ENCODE measurements at places on chromosomes 2 and 18. TPM values are rescaled to one million over a fixed set of nuclear protein-coding genes. Genes with fewer than 3 reads are reported as not detected.

- H3K36me3 ChIP-seq: no peaks in the 10 kb centered on the region
- no peak for DNase-seq
- no peak overlapping the region for H3K4me3 ChIP-seq
- H3K4me1 ChIP-seq: no peaks in the 10 kb centered on the region
These were observed 60.6 kb downstream of the PTPN4 start for GRCh38 chr2:119820275-119820674.

DNA sequence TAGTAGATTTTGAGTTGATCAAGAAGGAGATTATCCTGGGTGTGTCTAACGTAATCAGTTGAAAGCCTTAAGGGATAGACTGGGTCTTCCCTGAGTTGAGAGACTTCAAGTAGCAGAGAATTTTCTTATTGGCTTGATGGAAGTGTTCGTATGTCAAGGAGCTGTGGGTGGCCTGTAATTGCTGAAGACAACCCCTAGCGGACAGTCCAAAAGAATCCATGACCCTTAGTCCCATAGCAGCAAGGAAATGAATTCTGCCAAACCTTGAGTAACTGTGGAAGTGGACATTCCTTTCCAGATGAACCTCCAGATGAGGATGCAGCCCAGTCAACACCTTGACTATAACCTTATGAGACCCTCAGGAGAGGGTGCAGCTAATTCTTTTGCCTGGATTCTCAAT lies 786.3 kb downstream of the SOCS6 start:
- no peaks in the 10 kb centered on the region for H3K27me3 ChIP-seq
- no peaks in the 10 kb centered on the region for H3K4me1 ChIP-seq

DNA sequence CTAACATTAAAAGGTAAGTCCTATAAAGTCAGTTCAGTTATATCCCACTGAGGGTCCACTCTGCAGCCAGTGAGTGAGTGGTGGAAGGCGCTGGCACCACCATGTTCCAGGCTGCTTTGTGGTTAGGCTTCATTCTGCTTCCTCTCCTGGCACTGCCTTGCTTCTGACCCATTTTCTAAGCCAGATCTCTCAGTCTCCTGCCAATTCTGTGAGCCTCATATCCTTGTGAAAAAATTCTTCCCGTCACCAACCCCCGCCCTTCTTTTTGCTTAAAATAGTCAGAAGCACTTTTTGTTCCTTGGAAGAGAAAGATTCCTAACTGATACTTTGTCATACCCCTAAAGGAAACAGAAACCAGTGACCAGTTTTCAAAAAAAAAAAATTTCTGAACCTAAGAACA lies 139.8 kb upstream of the NCK2 start:
- DNase-seq: no peak
- H3K36me3 ChIP-seq: no peaks in the 10 kb centered on the region
- H3K27me3 ChIP-seq: no peaks in the 10 kb centered on the region
- no peak overlapping the region for H3K27ac ChIP-seq

DNA sequence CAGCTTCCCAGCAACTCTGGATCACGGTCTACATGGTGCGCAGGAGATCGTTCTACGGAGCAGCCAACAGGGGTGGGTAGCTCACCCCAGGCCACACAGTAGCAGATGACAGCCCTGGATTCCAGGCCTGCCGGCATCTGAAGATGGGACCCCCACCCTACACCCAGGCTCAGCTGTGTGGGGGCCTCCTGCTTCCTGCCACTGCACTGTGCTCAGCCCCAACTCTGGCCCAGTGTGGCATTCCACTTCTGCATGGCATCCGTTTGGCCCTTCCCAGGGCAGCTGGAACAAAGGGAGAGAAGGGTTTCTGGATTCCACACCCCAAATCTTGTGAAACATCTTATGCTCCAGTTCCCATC lies 9.1 kb downstream of the PER2 start:
- no peak overlapping the region for H3K4me3 ChIP-seq
- no peak overlapping the region for H3K27ac ChIP-seq
- H3K27me3 ChIP-seq: no peaks in the 10 kb centered on the region
- no peak for DNase-seq
- H3K36me3 ChIP-seq: no peaks in the 10 kb centered on the region
- no peaks in the 10 kb centered on the region for H3K4me1 ChIP-seq

GRCh38 chr2:85761512-85761944 lies 7.7 kb downstream of the ATOH8 start:
- no peak overlapping the region for H3K4me3 ChIP-seq
- no peaks in the 10 kb centered on the region for H3K36me3 ChIP-seq
- H3K4me1 ChIP-seq: peaks cover 27% of the 10 kb centered on the region
- no peak for DNase-seq
- peaks cover 88% of the 10 kb centered on the region for H3K27me3 ChIP-seq

- no peak overlapping the region for H3K27ac ChIP-seq
- no peaks in the 10 kb centered on the region for H3K36me3 ChIP-seq
- no peaks in the 10 kb centered on the region for H3K4me1 ChIP-seq
- H3K27me3 ChIP-seq: no peaks in the 10 kb centered on the region
These were observed 86.3 kb upstream of the TGFA start for GRCh38 chr2:70639841-70640436.

DNA sequence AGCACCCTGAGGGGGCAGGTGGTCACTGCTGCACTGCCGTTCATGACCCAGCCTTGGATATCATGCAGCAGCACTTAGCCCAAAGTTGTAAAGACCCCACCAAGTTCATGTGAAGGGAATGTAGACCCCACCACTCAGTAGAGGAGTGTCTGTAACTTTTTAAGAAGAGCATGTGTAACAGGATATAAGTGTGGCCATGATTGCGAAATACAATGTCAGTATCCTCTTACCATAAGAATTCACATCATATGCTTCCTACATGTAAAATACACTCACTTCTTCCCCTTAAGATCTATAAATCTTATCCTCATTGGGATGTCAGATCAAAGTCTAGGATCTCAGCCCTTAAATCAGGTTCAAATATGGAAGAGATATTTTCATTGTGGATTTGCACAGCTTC lies 276.9 kb downstream of the PTPRM start:
- H3K27ac ChIP-seq: no peak overlapping the region
- H3K4me1 ChIP-seq: peaks cover 5% of the 10 kb centered on the region
- H3K4me3 ChIP-seq: no peak overlapping the region
- DNase-seq: no peak
- H3K27me3 ChIP-seq: no peaks in the 10 kb centered on the region
- H3K36me3 ChIP-seq: no peaks in the 10 kb centered on the region

- DNase-seq: peak; percentile 53
- H3K36me3 ChIP-seq: no peaks in the 10 kb centered on the region
- no peak overlapping the region for H3K27ac ChIP-seq
- H3K4me1 ChIP-seq: no peaks in the 10 kb centered on the region
These were observed 56.1 kb downstream of the DYNAP start for GRCh38 chr18:54647176-54647575.

DNA sequence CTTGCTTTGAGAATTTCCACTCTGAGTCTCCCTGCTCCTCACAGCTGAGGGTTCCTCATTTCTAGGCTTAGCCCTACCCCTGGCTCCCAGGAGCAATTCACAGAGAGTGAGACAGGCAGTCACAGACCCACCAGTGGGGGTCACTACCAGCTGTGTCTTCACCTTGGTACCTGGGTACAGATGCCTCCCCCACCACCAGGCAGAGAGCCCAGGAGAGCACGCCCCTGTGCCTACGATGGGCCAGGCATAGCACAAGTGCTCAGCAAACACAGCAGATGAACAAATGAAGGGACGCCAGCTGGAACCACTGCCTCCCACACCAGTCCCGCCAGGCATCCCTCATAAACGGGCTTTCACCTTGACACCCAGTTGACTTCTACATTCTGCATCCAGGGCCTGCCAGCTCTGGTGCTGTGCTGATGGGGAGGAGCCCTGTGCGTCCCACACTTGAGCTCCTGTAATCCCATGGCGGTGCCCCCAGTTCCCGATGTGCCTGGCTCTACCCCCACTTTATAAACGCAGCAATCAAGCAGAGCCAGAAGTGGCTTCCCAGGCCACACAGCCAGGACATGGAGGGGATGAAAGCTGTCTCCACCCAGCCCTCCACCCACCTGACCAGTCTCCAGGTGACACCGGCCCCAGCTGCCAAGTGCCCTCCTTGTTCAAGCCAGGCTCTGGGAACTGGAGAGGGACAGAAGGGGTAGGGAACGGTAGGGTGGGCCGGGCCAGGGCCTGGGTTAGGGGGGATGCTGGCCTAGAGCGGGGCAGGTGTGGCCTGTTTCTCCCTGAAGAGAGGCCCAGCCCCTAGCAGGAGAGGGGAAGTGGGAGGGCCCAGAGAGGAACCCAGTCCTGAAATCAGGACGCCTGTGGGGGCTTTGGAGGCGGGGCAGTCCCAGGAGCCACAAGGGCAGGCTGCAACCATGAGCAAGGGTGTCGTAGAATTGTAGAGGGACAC lies 42.5 kb downstream of the SCTR start:
- no peak overlapping the region for H3K4me3 ChIP-seq
- no peaks in the 10 kb centered on the region for H3K27me3 ChIP-seq
- H3K4me1 ChIP-seq: peaks cover 2% of the 10 kb centered on the region
- no peaks in the 10 kb centered on the region for H3K36me3 ChIP-seq
- DNase-seq: no peak

DNA sequence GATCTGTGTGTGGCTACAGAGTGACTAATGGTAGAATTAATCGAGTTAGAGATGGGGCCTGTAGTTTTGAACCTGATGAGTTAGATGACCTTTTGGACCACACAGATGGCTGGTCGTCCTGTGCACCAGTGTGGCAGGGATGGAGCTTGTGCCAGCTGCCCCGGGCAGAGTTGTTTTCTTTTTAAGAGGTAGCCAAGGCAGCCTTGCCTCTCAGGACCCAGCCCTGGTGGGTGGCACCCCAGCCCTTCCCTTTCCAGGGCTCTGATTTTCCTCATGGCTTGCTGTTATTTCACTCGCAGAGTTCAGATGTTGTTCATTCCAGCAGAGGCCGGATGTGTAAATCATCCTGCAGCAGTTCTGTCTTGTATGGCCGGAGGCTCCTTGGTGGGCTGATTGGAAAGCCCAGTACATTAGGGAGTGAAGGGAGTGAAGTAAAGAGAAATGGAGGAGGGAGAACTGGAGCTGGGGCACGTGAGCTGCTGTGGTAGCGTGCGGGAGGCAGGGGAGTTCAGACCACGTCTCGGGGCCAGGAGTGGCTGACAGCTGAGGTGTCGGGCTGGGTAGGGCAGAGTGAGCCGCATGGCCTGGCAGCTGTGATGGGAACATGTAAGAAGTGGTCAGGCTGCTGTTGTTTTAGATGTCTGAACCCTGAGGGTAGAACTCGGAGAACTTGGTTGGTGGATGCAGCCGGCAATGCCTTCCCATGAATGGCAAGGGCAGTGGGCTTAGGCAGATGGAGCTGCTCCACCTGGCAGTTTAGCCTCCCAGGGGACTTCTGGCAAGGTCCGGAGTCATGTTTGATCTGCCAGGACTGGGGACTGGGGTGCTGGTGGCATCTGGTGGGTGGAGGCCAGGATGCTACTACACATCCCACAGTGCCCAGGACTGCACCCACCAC lies 28.8 kb downstream of the ASAP2 start:
- no peaks in the 10 kb centered on the region for H3K27me3 ChIP-seq
- H3K4me1 ChIP-seq: peaks cover 25% of the 10 kb centered on the region
- H3K27ac ChIP-seq: no peak overlapping the region
- DNase-seq: no peak
- no peaks in the 10 kb centered on the region for H3K36me3 ChIP-seq
- no peak overlapping the region for H3K4me3 ChIP-seq

DNA sequence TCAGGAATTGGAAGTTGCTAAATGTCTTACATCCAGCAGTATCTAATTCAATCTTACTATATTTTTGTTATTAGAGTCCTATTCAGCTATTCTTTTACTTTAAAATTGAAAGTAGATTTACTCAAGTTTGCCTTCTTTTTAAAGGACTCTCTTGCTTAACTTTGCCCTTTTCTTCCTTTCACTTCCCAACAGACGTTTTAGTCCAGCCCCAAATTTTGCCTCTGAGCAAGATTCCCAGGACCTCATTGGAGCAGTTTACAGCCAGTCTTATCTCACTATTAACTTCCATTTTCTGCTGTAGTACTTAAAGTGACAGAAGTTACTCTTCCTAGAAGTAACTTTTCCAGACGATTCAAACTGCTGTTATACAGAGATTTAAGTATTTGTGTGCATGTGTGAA lies 1.7 kb upstream of the PRKD3 start:
- peaks cover 33% of the 10 kb centered on the region for H3K27me3 ChIP-seq
- H3K4me3 ChIP-seq: no peak overlapping the region

DNA sequence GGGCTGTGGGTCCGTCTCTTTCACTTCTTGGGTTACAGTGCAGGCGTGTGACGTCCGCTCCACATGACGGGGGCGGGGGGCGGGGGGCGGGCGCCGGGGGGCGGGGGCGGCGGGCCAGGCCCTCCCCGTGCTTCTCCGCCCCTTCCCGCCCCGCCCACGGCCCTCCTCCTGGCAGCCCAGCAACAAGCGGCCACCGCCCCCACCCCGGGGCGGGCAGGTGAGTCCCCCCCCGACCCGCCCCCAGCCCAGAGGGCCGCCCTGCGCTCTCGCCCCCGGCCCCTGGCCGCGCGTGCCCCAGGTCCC lies 3.6 kb downstream of the ZNF516 start:
- H3K36me3 ChIP-seq: no peaks in the 10 kb centered on the region
- peaks cover 40% of the 10 kb centered on the region for H3K4me1 ChIP-seq
- no peaks in the 10 kb centered on the region for H3K27me3 ChIP-seq
- H3K27ac ChIP-seq: no peak overlapping the region
- peak; percentile 83 for DNase-seq

Gene LRP1B
- not detected for total RNA-seq

DNA sequence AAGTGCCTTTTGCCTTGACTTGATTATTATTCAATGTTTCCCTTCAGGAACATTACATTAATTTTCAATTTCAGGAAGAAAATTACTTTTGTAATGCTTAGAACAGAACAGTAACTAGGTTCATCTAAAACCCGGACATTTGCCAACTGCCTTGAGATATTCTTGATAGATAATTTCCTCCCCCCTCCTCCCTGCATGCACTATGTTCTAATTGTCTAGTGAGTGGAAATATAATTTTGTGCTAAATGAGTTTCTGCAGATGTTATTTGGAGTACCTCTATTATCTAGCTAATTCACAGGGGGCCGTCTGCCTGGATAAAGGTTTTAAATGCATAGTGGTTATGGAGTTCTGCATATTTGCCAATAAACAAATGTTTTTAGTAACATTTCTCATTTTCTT lies 200.3 kb upstream of the SLC39A10 start:
- no peaks in the 10 kb centered on the region for H3K27me3 ChIP-seq
- no peaks in the 10 kb centered on the region for H3K36me3 ChIP-seq
- H3K27ac ChIP-seq: no peak overlapping the region
- DNase-seq: no peak
- no peaks in the 10 kb centered on the region for H3K4me1 ChIP-seq

Gene REG3G
- total RNA-seq: not detected

Gene RIT2
- total RNA-seq: not detected

Gene RGPD3
- 0.07 TPM for total RNA-seq

DNA sequence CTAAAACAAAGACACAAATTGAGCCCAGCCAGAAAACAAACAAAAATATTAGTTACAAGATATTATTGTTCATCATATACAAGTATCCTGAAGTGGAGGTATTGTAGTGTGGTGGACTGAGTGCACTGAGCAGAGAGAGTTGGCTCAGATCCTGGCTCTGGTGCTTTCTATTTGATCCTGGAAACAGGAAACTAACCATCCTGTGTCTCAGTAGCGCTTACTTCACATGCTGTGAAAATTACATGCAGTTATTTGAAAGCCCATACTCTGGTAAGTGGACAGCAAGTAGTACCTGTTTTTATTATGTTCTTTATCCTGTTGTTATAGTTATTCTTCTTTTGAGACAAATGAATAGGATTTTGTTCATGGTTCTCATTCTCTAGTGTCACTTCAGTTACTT lies 84.3 kb upstream of the CRIM1 start:
- DNase-seq: no peak
- H3K27ac ChIP-seq: no peak overlapping the region
- no peak overlapping the region for H3K4me3 ChIP-seq
- H3K36me3 ChIP-seq: no peaks in the 10 kb centered on the region

Gene CRYGC
- total RNA-seq: not detected

All from neural progenitor cell (in vitro differentiated cells).